Lower lobe of right lung (tissue), 2 donors: ENCODE measurements at places on chromosomes 2 and 18. TPM values are rescaled to one million over a fixed set of nuclear protein-coding genes. Genes with fewer than 3 reads are reported as not detected.

DNA sequence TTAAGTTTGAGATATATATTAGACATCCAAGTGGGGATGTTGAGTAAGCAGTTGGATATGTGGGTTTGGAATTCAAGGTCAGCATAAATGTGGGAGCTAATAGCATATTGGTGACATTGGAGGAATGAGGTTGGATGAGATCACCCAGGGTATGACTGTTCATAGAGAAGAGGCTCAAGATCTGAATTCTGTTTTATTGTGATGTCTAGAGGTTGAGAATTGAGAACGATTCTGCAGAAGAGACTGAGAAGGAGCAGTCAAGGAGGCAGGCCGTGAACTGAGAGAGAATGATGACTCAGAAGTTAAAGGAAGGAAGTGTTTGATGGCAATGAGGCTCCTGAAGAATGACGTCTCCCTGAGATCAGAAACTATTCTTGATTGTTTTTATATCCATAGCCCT is 5.9 kb downstream of the SERPINB11 start:
- no peak overlapping the region for H3K4me3 ChIP-seq
- no peaks in the 10 kb centered on the region for H3K4me1 ChIP-seq
- H3K36me3 ChIP-seq: no peaks in the 10 kb centered on the region

- no peaks in the 10 kb centered on the region for H3K4me1 ChIP-seq
- no peak overlapping the region for H3K4me3 ChIP-seq
- H3K27ac ChIP-seq: peak overlapping the region; percentile 37
- no peaks in the 10 kb centered on the region for H3K27me3 ChIP-seq
- H3K36me3 ChIP-seq: no peaks in the 10 kb centered on the region
These were observed 96.3 kb upstream of the STON1 start for GRCh38 chr2:48433682-48434081.

GRCh38 chr2:100064165-100064564 is 78.2 kb downstream of the AFF3 start:
- no peak for DNase-seq
- no peaks in the 10 kb centered on the region for H3K36me3 ChIP-seq
- H3K4me3 ChIP-seq: no peak overlapping the region
- no peak overlapping the region for H3K27ac ChIP-seq

GRCh38 chr2:10575609-10576280 is 114.0 kb downstream of the NOL10 start:
- no peak for DNase-seq
- peaks cover 4% of the 10 kb centered on the region for H3K4me1 ChIP-seq
- peaks cover 73% of the 10 kb centered on the region for H3K36me3 ChIP-seq
- no peaks in the 10 kb centered on the region for H3K27me3 ChIP-seq
- no peak overlapping the region for H3K27ac ChIP-seq

- H3K36me3 ChIP-seq: no peaks in the 10 kb centered on the region
- H3K4me3 ChIP-seq: no peak overlapping the region
- no peaks in the 10 kb centered on the region for H3K4me1 ChIP-seq
- DNase-seq: no peak
- no peak overlapping the region for H3K27ac ChIP-seq
- peaks cover 3% of the 10 kb centered on the region for H3K27me3 ChIP-seq
These were observed 36.4 kb downstream of the TSN start for GRCh38 chr2:121791801-121792221.

DNA sequence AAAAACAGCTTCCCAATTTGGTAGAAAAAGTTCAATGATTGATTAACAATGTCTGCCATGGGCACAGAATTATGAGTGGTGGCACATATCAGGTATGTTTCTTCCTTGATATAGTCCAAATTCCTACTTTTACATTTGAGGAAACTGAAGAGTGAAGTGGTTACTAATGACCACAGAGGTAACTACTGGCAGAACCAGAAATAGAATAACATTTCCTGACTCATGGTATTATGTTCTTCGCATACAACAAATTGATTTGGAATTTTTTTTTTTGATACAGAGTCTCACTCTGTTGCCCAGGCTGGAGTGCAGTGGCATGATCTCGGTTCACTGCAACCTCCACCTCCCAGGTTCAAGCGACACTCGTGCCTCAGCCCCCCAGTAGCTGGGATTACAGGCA is 6.0 kb upstream of the NFE2L2 start:
- DNase-seq: no peak
- H3K4me1 ChIP-seq: peaks cover 17% of the 10 kb centered on the region
- H3K27ac ChIP-seq: no peak overlapping the region
- H3K27me3 ChIP-seq: no peaks in the 10 kb centered on the region
- H3K4me3 ChIP-seq: no peak overlapping the region

DNA sequence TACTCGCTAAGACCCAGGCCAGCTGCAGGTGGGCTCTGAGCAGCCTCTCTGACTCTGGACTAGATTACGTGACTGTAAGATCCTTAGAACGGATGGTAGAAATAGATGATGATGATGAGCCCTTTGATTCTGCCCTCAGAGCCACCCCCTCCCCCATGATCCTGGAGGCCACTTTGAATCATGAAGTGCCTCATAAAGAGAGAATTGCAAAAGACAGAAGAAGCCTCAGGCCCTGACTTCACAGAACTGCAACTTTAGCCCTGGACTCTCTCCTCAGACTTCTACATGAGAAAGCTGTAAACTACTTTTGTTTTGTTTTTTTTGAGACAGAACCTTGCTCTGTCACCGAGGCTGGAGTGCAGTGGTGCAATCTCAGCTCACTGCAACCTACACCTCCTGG is 15.4 kb upstream of the TET3 start:
- DNase-seq: no peak
- H3K4me3 ChIP-seq: no peak overlapping the region
- peaks cover 38% of the 10 kb centered on the region for H3K4me1 ChIP-seq
- H3K36me3 ChIP-seq: no peaks in the 10 kb centered on the region
- H3K27me3 ChIP-seq: no peaks in the 10 kb centered on the region
- H3K27ac ChIP-seq: no peak overlapping the region

GRCh38 chr2:236521556-236521955 is 48.1 kb upstream of the ACKR3 start:
- no peaks in the 10 kb centered on the region for H3K36me3 ChIP-seq
- H3K27me3 ChIP-seq: peaks cover 4% of the 10 kb centered on the region
- no peak overlapping the region for H3K27ac ChIP-seq

- H3K27me3 ChIP-seq: peaks cover 4% of the 10 kb centered on the region
- H3K27ac ChIP-seq: no peak overlapping the region
- DNase-seq: no peak
These were observed 658.6 kb upstream of the FANCL start for GRCh38 chr2:58899692-58900091.

DNA sequence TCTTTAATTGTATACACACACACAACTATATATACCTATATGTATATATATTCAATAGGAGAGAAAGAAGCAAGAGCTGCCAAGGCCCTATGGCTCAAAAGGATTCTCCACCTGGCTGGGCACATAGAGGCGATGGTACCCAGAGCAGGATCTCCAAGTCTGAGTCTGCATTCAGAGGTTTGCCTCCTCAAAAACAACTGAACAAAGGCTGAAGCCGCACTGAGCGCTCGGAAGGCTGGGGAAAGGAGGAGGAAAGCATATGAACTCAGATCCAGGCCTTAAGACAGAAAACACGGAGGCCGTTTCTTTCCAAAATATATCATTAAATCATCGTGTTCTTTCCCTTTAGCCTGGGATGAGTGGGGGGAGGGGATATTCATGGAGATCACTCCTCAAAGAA is 3.6 kb downstream of the HOXD12 start:
- no peak overlapping the region for H3K27ac ChIP-seq
- H3K36me3 ChIP-seq: no peaks in the 10 kb centered on the region
- peaks cover 23% of the 10 kb centered on the region for H3K4me1 ChIP-seq
- H3K4me3 ChIP-seq: no peak overlapping the region
- peaks cover 98% of the 10 kb centered on the region for H3K27me3 ChIP-seq

GRCh38 chr2:80255918-80256781 is 48.4 kb downstream of the LRRTM1 start:
- no peak for DNase-seq
- no peaks in the 10 kb centered on the region for H3K27me3 ChIP-seq
- H3K4me1 ChIP-seq: no peaks in the 10 kb centered on the region
- no peak overlapping the region for H3K27ac ChIP-seq
- H3K4me3 ChIP-seq: no peak overlapping the region
- H3K36me3 ChIP-seq: no peaks in the 10 kb centered on the region

DNA sequence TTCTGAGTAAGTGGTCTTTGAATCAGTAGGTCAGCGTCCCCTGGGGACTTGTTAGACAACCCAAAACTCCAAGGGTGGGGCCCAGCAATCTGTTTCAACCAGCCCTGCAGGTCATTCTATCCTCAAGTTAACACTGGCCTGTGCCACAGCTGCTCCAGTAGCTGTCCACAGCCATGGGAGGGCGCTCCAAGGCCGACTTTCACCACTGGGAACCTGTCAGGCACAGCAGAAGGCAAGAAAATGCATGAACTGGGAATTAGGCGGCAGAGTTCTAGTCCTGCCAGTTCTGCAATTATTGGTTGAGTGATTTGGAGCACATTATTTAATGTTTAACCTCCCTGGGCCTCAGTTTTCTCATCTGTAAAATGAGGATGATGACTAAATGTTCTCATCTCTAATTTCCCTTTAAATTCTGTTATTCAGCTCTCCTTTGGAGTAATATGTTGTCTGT is 17.4 kb upstream of the MRPL33 start:
- no peak overlapping the region for H3K4me3 ChIP-seq
- no peak overlapping the region for H3K27ac ChIP-seq
- peak; percentile 88 for DNase-seq

GRCh38 chr18:43222501-43222900 is 54.8 kb downstream of the SYT4 start:
- H3K4me1 ChIP-seq: no peaks in the 10 kb centered on the region
- no peaks in the 10 kb centered on the region for H3K27me3 ChIP-seq
- no peaks in the 10 kb centered on the region for H3K36me3 ChIP-seq
- no peak overlapping the region for H3K4me3 ChIP-seq
- H3K27ac ChIP-seq: no peak overlapping the region

DNA sequence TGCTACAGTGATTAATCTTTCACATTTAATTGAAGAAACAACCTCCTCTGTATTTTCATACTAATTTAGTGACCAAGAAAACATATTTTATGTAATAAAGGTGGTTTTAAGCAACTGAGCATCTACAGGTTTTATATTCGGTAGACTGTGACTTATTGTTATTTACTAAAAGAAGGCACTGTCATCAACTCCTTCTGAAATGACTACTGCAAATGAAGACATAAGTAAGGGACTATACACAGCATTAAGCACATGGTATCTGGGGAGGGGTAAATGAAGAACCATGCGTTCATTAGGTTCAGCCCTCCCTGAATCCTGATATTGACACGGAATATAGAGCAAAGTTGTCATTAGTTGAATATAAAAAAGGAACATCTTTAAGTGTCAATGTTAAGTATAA is 4.3 kb downstream of the CDH20 start:
- H3K4me1 ChIP-seq: peaks cover 11% of the 10 kb centered on the region
- H3K36me3 ChIP-seq: no peaks in the 10 kb centered on the region
- DNase-seq: no peak
- peaks cover 30% of the 10 kb centered on the region for H3K27me3 ChIP-seq

DNA sequence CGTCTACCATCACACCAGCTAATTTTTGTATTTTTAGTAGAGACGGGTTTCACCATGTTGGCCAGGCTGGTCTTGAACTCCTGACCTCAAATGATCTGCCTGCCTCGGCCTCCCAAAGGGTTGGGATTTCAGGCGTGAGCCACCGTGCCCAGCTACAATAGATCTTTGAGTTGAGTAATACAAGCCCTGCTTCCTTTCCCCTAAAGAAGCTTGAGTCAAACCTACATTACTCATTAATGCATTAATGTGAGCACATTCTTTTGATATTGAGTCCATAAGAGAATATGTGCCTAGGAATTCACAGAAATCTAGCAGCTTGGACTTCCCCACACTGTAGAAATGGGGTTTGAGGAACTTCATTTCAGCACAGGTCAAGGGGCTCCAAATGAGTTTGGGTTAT is 39.6 kb downstream of the PSMG2 start:
- no peaks in the 10 kb centered on the region for H3K4me1 ChIP-seq
- H3K36me3 ChIP-seq: no peaks in the 10 kb centered on the region
- H3K27ac ChIP-seq: no peak overlapping the region
- no peak for DNase-seq
- no peak overlapping the region for H3K4me3 ChIP-seq

GRCh38 chr2:201233192-201233811 is 27.0 kb upstream of the CASP8 start:
- no peaks in the 10 kb centered on the region for H3K36me3 ChIP-seq
- H3K4me3 ChIP-seq: peak overlapping the region; percentile 61
- peak overlapping the region; percentile 84 for H3K27ac ChIP-seq
- peaks cover 68% of the 10 kb centered on the region for H3K4me1 ChIP-seq
- DNase-seq: peak; percentile 89
- no peaks in the 10 kb centered on the region for H3K27me3 ChIP-seq

GRCh38 chr2:136122661-136123060 is 4.7 kb upstream of the CXCR4 start:
- H3K36me3 ChIP-seq: no peaks in the 10 kb centered on the region
- H3K4me3 ChIP-seq: no peak overlapping the region
- H3K27me3 ChIP-seq: peaks cover 3% of the 10 kb centered on the region
- peaks cover 26% of the 10 kb centered on the region for H3K4me1 ChIP-seq
- no peak for DNase-seq

- H3K4me1 ChIP-seq: no peaks in the 10 kb centered on the region
- H3K4me3 ChIP-seq: no peak overlapping the region
- no peak overlapping the region for H3K27ac ChIP-seq
- no peaks in the 10 kb centered on the region for H3K27me3 ChIP-seq
These were observed 104.5 kb upstream of the CAVIN2 start for GRCh38 chr2:191951376-191951775.

- H3K36me3 ChIP-seq: no peaks in the 10 kb centered on the region
- no peak for DNase-seq
- no peak overlapping the region for H3K27ac ChIP-seq
- no peaks in the 10 kb centered on the region for H3K27me3 ChIP-seq
- H3K4me1 ChIP-seq: no peaks in the 10 kb centered on the region
These were observed 48.3 kb upstream of the GPR155 start for GRCh38 chr2:174535083-174535482.

DNA sequence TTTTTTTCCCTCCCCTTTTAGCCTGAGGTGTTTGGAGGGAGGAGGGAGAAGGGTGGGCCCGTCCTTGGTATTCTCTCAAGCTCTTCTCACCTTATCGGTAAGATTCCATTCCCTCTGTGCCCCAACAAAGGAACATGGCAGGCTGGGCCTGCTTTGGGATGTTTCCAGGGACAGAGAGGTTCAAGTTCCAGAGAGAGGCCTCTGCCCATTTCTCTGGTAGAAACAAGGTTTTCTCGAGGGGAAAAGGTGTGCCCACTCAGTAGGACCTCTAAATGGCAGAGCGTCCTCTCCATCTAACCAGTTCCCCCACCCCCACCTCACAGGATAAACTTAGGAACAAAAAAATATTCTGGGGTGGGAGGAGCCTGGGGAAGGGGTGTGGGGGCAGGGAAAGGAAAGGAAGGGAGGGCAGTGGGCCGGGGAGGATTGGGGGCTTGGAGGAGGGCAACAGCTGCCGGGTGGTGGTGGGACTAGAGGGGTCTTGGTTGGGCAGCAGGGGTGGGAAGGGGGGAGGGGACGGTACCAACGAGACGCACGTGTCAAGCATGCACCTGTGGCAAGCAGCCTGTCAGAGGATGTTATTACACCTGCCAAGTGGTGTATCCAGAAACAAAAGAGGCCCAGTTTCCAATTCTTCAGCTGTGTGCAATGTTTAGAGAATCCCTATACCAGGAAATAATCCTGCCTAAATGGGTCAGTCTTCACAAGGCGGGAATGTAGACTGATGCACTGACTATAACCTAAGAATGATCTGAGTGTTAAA is 2.1 kb downstream of the PCBP1 start:
- peaks cover 42% of the 10 kb centered on the region for H3K4me1 ChIP-seq
- H3K4me3 ChIP-seq: peak overlapping the region; percentile 99
- H3K27ac ChIP-seq: peak overlapping the region; percentile 100
- peaks cover 6% of the 10 kb centered on the region for H3K36me3 ChIP-seq
- no peaks in the 10 kb centered on the region for H3K27me3 ChIP-seq

The C2orf78 gene
- total RNA-seq: not detected

The PSTPIP2 gene
- 11.5 TPM for total RNA-seq

The ALK gene
- total RNA-seq: 1.1 TPM

The PCARE gene
- total RNA-seq: 0.95 TPM

The TEKT4 gene
- 3.4 TPM for total RNA-seq

The MRPL30 gene
- total RNA-seq: 19.4 TPM

The REEP1 gene
- total RNA-seq: 6.9 TPM

The EMILIN1 gene
- total RNA-seq: 56.3 TPM

The FSIP2 gene
- total RNA-seq: 0.27 TPM

The KCNS3 gene
- 28.7 TPM for total RNA-seq

The DSC3 gene
- 0.24 TPM for total RNA-seq
